ENCODE measurements at places on chromosomes 1 and 21.
A peak's percentile ranks its signal among the peaks of the same experiment; 100 is the strongest.

GRCh38 chr1:39677645-39678044 is 5.7 kb upstream of the NT5C1A start:
- no peak overlapping the region for H3K27ac ChIP-seq
- no peak for DNase-seq
- no peaks in the 10 kb centered on the region for H3K4me1 ChIP-seq

GRCh38 chr1:99550198-99550597 is 95.7 kb upstream of the PALMD start:
- peaks cover 5% of the 10 kb centered on the region for H3K4me1 ChIP-seq
- no peak for DNase-seq
- no peak overlapping the region for H3K4me3 ChIP-seq

DNA sequence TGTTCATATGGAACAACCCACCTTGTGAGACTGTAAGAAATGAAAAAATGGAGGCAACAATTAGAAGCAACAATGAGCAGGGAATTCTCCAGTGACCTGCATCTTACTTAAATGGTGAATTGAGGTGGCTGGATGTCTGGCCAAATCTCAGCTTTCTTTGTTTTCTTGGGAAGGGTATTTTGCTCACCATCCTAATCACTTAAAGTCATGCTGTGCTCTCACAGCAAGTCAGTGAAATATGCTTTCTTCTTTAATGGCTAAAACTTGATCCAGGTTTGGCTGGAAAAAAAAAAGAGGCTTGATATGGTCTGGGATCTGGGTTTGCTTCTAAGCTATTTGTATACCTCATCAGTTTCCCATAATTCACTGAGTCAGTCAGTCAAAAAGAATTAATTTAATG is 124.8 kb downstream of the ESRRG start:
- no peaks in the 10 kb centered on the region for H3K4me1 ChIP-seq
- no peak for DNase-seq
- H3K36me3 ChIP-seq, result no peaks in the 10 kb centered on the region
- no peaks in the 10 kb centered on the region for H3K27me3 ChIP-seq
- H3K4me3 ChIP-seq, result no peak overlapping the region
- no peak overlapping the region for H3K27ac ChIP-seq

DNA sequence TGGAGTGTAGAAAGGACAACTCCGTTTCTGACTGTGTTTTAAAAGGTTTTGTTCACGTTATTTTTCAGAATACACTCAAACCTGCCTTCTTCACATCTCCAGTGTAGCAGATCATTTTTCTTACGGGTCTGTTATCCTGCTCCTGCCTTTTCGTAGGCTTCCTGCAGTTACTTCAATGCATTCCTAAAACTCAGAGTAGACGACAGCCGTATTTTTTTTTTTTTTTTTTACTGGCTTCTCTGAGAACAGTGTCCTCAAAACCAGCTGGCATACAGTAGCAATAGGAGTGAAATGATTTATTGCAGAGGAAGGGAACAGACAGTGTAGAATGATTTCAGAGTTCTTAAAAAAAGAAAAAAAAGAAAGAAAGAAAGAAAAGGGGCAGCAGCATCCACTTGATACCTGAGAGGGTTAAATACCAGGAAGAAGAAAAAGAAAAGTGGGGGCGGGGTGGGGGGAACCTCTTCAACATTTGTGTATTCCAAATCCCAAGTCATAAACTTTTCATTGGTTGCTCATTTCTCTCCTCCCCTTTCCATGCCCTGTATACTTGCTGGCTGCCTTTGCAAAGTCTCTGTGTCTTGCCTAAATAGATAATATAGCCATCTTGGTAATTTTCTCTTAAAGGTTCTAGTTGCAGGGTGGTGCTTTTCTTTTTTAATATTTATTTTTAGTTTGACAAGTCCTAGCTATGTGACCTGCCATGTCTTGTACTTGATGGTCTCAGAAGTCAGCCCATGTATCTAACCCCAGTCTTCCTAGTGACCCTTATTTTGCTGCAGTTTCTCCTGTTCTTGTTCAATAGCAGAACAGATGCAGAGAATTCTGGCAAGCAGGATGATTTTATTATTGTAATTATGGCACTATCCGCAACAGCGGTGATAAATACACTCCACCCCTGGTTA is 2.8 kb downstream of the TGFB2 start:
- H3K4me3 ChIP-seq, result peak overlapping the region; percentile 96
- peaks cover 4% of the 10 kb centered on the region for H3K36me3 ChIP-seq
- peaks cover 24% of the 10 kb centered on the region for H3K4me1 ChIP-seq
- H3K27ac ChIP-seq, result peak overlapping the region; percentile 91
- no peaks in the 10 kb centered on the region for H3K27me3 ChIP-seq

DNA sequence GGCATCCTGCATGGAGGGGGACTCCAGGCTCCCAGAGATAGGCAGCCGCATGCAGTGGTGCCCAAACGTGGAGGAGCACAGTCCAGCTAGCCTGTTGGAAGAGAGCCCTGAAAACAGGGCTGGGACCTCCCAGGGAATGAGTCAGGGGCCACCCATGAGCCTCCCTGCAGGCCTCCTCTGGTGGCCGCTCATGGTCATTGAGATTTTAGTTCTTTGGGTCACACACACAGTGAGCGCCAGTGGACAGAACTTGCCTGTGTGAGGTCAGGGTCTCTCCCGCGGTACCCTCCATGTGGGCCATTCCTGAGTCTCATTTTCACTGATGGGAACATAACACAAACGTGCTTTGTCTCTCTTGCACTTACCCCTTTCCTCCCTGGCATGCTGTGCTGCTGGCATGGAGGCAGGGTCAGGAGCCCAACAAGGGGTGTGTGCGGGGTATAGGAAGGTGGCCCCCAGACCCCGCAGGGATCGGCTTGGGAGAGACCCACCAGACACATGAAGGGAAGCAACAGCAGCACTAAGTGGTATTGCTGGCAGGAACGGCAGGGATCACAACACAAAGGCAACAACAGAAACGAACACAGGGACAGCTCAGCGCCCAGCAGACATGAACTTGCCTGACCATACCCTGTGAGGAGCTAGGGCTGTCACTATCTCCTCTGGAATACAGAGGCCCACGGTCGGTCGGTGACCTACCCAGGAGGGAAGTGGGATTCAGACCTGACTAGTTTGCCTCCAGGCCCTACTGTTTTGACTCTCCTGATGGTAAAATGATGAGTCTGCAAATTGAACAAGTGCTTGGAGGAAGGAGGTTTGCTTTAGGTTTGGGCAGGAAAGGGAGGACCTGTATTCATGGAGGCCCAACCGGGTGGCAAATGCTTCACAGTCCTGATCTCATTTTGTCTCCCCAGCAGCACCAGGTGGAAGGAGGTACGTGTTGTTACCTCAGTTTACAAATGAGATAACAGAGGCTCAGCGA is 31.8 kb downstream of the ABCG1 start:
- H3K4me3 ChIP-seq, result no peak overlapping the region
- H3K27ac ChIP-seq, result no peak overlapping the region
- H3K4me1 ChIP-seq, result no peaks in the 10 kb centered on the region
- H3K36me3 ChIP-seq, result no peaks in the 10 kb centered on the region

- no peak overlapping the region for H3K27ac ChIP-seq
- H3K4me3 ChIP-seq, result no peak overlapping the region
- no peak for DNase-seq
- H3K27me3 ChIP-seq, result no peaks in the 10 kb centered on the region
- no peaks in the 10 kb centered on the region for H3K4me1 ChIP-seq
These were observed 248.8 kb upstream of the USP24 start for GRCh38 chr1:55463814-55464475.

- H3K27me3 ChIP-seq, result no peaks in the 10 kb centered on the region
- H3K27ac ChIP-seq, result no peak overlapping the region
- DNase-seq, result no peak
- H3K4me1 ChIP-seq, result peaks cover 32% of the 10 kb centered on the region
- no peak overlapping the region for H3K4me3 ChIP-seq
These were observed 5.2 kb downstream of the LDLRAP1 start for GRCh38 chr1:25548601-25549000.

- peak; percentile 22 for DNase-seq
- H3K27me3 ChIP-seq, result no peaks in the 10 kb centered on the region
- H3K36me3 ChIP-seq, result no peaks in the 10 kb centered on the region
- H3K4me3 ChIP-seq, result no peak overlapping the region
These were observed 13.9 kb downstream of the S1PR1 start for GRCh38 chr1:101250656-101251272.

DNA sequence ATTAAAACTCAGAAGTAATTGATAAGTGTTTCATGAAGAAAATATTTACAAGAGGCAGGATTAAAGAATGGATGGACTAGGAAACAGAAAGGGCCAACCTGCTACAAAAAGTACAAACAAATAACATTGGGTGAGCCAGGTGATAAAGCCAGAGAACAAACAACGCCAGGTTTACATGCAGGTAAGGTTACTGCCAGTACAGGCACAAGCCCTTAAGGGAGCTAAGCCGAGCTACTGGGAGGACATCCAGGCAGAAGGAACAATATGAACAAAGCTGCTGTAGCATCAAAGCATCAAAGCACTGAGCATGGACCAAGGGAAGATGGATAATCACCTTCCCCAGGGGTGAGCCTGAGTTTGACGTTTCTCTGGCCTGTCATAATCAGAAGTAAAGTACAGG is 380.7 kb downstream of the SEC16B start:
- peaks cover 16% of the 10 kb centered on the region for H3K4me1 ChIP-seq
- no peak overlapping the region for H3K27ac ChIP-seq
- no peak overlapping the region for H3K4me3 ChIP-seq

- peak overlapping the region; percentile 77 for H3K27ac ChIP-seq
- peak overlapping the region; percentile 71 for H3K4me3 ChIP-seq
- no peak for DNase-seq
- H3K27me3 ChIP-seq, result no peaks in the 10 kb centered on the region
- H3K36me3 ChIP-seq, result peaks cover 9% of the 10 kb centered on the region
- H3K4me1 ChIP-seq, result peaks cover 31% of the 10 kb centered on the region
These were observed 1.7 kb downstream of the RCC2 start for GRCh38 chr1:17437580-17438317.

- DNase-seq, result no peak
- H3K4me3 ChIP-seq, result no peak overlapping the region
- H3K27me3 ChIP-seq, result no peaks in the 10 kb centered on the region
- no peaks in the 10 kb centered on the region for H3K36me3 ChIP-seq
- H3K27ac ChIP-seq, result no peak overlapping the region
These were observed 44.8 kb downstream of the USP1 start for GRCh38 chr1:62481681-62482080.

DNA sequence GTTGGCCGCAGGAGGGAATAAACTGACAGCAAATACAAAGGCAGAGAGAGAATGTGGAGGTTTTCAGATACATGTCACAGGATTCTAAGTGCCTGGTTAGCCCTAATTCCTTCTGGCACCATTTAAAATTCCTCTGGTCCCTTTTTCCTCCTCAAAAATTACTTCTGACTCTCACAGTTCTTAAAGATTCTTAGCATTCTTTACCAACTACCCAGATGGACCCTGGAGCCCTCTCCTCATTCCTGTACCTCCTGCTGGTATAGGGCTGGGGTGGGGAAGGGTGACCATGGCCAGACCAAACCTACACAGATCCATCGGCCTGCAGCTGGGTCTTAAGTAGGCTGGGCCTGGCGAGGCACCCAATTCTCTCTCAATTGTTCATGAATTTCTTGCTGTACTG is 7.2 kb downstream of the MKNK1 start:
- H3K36me3 ChIP-seq, result peaks cover 5% of the 10 kb centered on the region
- H3K4me1 ChIP-seq, result no peaks in the 10 kb centered on the region
- no peaks in the 10 kb centered on the region for H3K27me3 ChIP-seq

- H3K36me3 ChIP-seq, result no peaks in the 10 kb centered on the region
- no peak for DNase-seq
- no peaks in the 10 kb centered on the region for H3K27me3 ChIP-seq
- H3K4me1 ChIP-seq, result peaks cover 31% of the 10 kb centered on the region
- peak within 1 kb of the TSS; percentile 64 for H3K27ac ChIP-seq
These were observed at the start of gene EVA1C for GRCh38 chr21:32412162-32413014. Gene EVA1C (plus strand): TSS chr21:32412706. CDS start chr21:32412854, 148 bp downstream.

GRCh38 chr1:36534711-36535412 is 52.1 kb upstream of the CSF3R start:
- no peak for DNase-seq
- no peaks in the 10 kb centered on the region for H3K36me3 ChIP-seq
- H3K4me3 ChIP-seq, result no peak overlapping the region
- H3K27ac ChIP-seq, result no peak overlapping the region

DNA sequence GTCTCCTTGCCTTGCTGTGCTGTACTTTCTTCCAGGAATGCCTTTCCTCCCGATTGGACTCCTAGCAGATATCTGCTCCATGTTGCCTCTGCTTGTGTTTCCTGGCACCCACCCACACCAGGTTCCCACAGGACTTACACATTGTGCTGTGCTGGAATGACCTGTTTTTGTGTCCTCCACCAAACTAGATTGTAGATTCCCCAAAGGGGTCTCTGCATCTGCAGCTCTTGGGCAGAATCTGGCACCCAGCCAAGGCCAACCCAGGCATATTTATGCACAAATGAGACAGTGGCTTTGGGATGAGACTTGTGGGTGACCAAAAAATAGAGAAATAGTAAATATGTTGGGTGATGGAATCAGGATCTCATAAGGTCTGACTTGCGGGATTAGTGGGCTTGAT is 278.2 kb downstream of the RRAGC start:
- no peak overlapping the region for H3K27ac ChIP-seq
- DNase-seq, result no peak
- H3K36me3 ChIP-seq, result no peaks in the 10 kb centered on the region
- H3K4me1 ChIP-seq, result no peaks in the 10 kb centered on the region
- H3K4me3 ChIP-seq, result no peak overlapping the region
- H3K27me3 ChIP-seq, result peaks cover 23% of the 10 kb centered on the region

DNA sequence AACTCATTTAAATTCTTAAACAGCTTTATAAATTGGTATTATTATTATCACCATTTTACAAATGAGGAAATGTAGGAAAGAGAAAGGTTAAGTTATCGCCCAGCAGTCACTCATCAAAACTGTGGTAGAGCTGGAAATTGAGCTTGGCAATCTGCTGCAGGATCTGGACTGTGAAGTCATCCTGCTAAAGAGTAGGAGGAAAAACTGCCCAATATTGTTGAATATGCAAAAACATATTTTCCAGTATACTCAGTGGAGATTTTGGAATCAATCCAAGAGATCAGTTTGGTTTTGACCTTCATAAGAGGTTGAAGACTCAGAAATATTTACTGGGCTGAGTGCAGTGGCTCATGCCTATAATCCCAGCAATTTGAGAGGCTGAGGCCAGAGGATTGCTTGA is 16.9 kb upstream of the RC3H1 start:
- no peak overlapping the region for H3K27ac ChIP-seq
- H3K4me3 ChIP-seq, result no peak overlapping the region
- H3K4me1 ChIP-seq, result no peaks in the 10 kb centered on the region
- H3K36me3 ChIP-seq, result no peaks in the 10 kb centered on the region
- H3K27me3 ChIP-seq, result no peaks in the 10 kb centered on the region

- no peaks in the 10 kb centered on the region for H3K27me3 ChIP-seq
- DNase-seq, result no peak
- no peak overlapping the region for H3K4me3 ChIP-seq
- H3K4me1 ChIP-seq, result peaks cover 4% of the 10 kb centered on the region
- no peak overlapping the region for H3K27ac ChIP-seq
- H3K36me3 ChIP-seq, result no peaks in the 10 kb centered on the region
These were observed 25.6 kb downstream of the DPYD start for GRCh38 chr1:97895278-97895677.

GRCh38 chr1:231691618-231692259 is 65.1 kb downstream of the DISC1 start:
- DNase-seq, result peak; percentile 41
- no peak overlapping the region for H3K27ac ChIP-seq
- H3K27me3 ChIP-seq, result no peaks in the 10 kb centered on the region
- H3K36me3 ChIP-seq, result no peaks in the 10 kb centered on the region

- peak; percentile 49 for DNase-seq
- no peaks in the 10 kb centered on the region for H3K27me3 ChIP-seq
- peaks cover 10% of the 10 kb centered on the region for H3K4me1 ChIP-seq
- peak overlapping the region; percentile 34 for H3K27ac ChIP-seq
These were observed 11.9 kb downstream of the PHTF1 start for GRCh38 chr1:113747376-113747775.

- H3K4me1 ChIP-seq, result no peaks in the 10 kb centered on the region
- peaks cover 13% of the 10 kb centered on the region for H3K36me3 ChIP-seq
- no peak overlapping the region for H3K27ac ChIP-seq
- DNase-seq, result no peak
- no peaks in the 10 kb centered on the region for H3K27me3 ChIP-seq
- no peak overlapping the region for H3K4me3 ChIP-seq
These were observed 102.6 kb downstream of the ZNF644 start for GRCh38 chr1:90919190-90919719.

All from astrocyte (in vitro differentiated cells and primary cell).